ENCODE measurements at places on chromosomes 11 and 22.

DNA sequence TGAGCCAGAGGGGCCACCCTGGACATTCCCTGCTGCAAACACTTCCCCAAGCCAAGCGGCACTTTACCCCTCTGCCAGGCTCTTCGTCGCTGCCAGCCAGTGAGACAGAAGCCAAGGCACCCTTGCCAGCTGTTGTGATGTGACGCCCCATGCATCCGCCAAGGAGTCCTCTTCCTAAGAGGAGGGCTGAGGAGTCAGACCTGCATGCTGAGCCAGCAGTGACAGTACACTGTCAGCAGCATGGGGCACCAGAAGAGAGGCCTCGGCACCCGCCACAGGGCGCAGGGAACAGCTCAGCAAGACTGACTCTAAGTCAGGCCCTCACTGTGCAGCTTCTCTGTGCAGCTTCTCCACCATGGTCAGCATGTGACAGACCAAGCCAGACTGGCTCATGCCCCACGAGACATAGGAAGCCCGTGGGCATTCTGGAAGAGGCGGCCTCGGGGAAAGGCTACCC is 26.4 kb downstream of the VPS37C start:
- no peak for DNase-seq

DNA sequence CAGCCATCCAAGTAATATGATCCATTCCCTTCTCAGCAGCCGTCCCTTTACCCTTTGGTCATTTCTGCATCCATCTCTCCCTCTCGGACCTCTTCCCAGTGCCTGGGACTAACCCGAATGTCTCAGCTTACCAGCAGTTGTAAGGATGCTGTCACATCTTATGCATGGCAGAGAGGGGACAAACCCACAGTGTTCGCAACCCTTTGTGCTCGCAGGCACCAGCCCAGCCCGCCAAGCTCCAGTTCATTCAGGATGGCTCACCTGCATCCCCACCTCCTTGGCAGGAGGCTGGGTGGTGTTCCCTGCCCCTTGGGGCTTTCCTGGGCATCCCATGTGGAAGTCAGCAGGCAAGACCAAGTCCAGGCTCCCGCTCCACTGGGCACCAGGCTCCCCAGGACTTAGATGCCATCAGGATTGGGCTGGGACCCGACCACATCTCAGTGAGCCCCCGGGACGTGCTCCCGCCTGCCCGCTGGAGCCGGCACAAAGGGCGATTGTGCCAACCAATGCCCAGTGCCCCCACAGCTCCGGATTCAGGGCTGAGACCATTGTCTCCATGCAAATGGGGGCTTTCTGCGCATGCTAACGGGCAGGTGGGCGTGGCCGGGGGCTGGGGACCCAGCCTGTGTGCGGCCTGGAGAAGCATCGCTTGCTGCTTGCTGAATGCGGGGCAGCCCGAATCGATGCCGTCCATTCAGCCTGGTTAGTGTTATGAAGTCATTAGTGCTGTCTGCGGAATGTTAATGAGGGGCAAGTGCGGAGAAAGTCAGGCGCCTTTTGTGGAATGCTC is 108.6 kb downstream of the KCNQ1OT1 start:
- no peak for DNase-seq

GRCh38 chr11:122155765-122156527 is 39.9 kb upstream of the BLID start:
- no peak for DNase-seq

- DNase-seq: no peak
Observed at GRCh38 chr11:63896071-63896470, 20.9 kb downstream of the RCOR2 start.

GRCh38 chr11:110797453-110797852 is 85.2 kb upstream of the ARHGAP20 start:
- no peak for DNase-seq

DNA sequence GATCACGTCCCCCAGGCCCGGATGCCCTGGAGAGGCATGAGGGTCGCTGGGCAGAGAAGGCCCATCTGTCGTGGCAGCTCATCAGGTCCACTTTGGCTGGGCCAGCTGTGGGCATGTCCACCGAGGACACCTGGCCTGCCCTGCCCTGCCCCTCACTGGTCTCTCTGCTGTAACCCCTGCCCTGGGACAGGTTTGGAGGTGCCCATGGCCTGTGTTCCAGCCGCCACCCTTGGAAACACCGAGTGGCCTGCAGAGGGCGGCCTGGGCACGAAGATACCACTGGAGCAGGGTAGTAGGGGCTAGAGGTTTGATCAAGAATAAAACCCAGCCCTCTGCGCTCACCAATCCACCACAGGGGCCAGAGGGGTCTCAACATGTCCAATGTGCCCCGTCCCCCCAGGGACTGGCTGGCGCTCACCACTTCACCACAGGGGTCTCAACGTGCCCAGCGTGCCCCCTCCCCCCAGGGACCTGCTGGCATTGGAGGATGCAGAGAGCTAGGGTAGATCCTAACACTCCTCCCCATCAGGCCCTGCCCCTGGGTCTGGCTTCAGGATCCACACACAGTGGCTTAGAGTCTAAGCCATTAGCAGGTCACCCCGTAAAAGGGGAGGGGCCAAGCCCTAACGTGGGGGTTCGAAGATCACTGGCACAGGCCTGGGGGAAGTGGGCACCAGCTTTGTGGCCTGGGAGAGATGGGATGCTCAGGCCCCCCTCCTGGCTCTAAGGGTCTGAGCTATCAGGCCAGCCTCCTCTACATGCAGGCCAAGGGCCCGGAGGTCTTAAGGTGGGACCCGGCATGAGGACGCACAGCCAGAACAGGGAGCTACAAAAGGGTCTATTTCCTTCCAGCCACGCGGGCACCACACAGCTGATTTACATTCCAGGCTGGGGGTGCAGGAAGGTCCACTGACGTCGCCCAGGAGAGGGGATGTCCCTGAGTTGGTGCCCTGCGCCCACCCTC is 1.3 kb upstream of the HDAC10 start:
- DNase-seq: no peak

All from activated gamma-delta T cell (primary cell).